ENCODE measurements at places on chromosomes 6 and 20. TPM values are rescaled to one million over a fixed set of nuclear protein-coding genes. Genes with fewer than 3 reads are reported as not detected.

DNA sequence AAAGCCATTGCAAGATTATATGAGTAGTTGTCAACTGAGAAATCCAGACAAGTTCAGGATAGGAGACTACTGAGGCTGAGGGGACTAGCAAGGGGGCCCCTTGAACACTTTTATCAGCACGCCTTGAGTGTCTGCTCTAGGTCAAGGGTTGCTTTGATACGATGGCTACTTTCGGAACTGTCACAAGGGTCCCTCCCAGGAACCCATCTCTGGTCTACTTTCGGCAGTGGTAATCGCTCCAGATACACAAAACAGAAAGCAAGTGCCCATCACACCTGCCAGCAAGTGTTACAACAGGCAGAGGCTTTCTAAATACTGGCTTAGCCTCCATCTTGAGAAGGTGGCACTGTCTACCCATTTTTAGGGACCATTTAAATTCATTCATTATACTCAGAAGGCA is 61.1 kb downstream of the GJA10 start:
- no peak for DNase-seq

MUC21 gene
- 2.1 TPM for total RNA-seq

DNA sequence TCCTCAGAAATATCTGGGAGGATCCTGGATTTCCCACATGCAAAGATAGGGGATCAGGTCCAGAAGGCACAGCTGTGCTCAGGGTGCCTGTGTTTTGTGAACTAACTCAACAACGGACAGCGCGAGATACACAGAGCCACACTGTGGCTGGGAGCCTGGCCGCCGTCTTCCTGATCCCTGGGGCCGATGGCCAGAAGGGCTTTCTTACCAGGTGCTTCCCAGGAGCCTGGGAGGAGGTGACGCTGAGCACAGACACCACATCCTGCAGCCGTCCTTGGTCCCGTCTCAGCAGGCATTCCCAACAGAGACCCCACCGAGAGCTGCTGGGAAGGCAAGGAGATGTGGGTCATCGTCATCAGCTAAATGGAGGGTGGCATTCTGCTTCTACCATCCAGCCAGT is 144.6 kb upstream of the AFDN start:
- no peak for DNase-seq

CHMP4B gene
- 116 TPM for total RNA-seq

ZBP1 gene
- 0.33 TPM for total RNA-seq

GRCh38 chr20:751761-752160 is 16.5 kb downstream of the SLC52A3 start:
- DNase-seq: no peak

IL17A gene
- total RNA-seq: not detected

HLA-G gene
- not detected for total RNA-seq

- no peak for DNase-seq
These were observed 41.3 kb upstream of the B3GAT2 start for GRCh38 chr6:70998148-70998547.

- DNase-seq: no peak
These were observed 45.4 kb downstream of the L3MBTL3 start for GRCh38 chr6:130063806-130064205.

GRCh38 chr20:20483328-20483727 is 115.4 kb downstream of the INSM1 start:
- DNase-seq: no peak

DNA sequence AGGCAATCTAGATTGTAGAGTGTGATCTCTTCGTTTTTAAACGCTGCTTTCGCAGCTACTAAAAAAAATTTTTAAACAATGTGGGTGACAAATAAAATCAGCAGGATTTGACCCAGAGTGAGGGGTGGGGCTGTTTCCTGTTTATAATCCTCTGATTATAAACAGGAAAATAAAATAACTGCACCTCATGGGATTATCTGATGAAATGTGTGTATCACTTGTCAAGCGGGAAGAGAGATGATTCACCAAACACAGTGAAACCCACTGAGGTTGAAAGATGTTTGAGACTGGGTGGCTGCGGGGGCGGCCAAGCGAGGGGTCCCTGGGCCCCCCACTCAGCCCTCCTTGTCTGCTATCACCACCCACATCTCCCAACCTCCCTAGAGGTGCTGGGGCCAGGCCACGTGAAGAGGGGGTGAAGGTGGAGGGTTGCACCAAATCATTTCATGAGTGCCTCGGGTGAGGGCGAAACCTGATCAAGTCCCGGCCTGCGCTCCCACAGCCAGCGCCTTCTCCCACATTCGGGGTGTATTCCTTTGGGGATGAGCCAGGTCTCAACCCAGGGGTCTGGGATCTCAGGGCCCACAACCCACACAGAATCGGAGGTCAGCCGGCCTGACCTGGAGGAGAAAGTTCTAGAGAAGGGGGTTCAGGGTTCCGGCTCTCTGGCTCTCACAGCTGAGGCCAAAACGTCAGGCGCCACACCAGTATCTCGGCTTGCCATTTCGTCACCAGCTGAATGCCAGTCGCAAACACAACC is 212.5 kb downstream of the BMP7 start:
- DNase-seq: no peak

DNA sequence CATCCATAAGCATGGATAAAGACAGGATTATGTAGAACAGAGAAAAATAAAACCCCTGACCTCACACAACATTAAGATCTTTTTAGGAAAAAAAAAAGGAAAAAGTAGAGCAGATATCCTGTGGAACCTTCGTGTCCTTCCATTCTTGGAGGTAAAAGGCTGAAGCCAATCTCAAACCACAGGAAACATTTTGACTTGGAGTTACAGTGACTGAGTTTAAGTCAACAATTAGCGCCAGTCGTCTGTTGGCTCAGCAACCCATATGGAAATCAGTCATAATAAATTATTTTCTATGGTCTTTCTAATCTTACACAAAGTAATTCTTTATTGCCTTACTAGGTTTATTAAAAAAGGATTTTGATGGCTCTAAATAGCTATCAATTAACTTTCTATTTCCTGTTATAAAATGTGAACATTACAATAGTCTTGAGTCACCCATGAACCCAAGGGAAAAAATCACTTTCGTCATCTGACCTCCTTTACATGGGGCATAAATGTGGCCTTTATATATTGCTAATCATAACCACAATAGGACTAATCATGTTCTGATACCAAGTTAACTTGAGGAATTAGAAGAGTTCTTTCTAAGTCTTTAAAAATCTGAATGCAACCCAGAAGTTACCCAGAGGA is 592.9 kb downstream of the TFAP2B start:
- DNase-seq: no peak

GRCh38 chr6:149488815-149489214 is 4.0 kb upstream of the ZC3H12D start:
- no peak for DNase-seq

GRCh38 chr6:81813305-81813704 is 60.8 kb upstream of the TENT5A start:
- DNase-seq: no peak
